Activated naive CD8-positive, alpha-beta T cell treated with anti-CD3 and anti-CD28 coated beads for 36 hours (primary cell): ENCODE measurements at places on chromosomes 13 and 19.

DNA sequence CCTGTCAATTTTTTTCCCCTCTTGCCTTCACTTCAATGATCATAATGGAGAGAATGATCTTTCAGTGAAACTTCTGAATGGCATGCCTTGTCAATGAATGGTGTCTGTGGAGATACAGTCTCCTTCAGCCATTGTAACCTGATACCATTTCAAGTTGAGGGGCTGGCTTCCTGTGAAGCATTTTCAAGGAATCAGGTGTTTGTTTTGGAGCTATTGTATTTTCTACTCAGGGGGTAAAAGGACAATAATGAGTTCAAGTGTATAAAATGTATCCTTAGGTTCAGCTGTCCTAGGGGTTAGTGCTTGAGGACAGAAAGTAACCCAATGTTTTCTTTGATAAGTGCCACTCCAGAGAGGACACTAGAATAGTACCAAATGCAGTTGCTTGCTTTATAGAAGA is 23.8 kb upstream of the CBY2 start:
- no peak for DNase-seq

GRCh38 chr19:13615890-13616289 is 109.6 kb upstream of the CACNA1A start:
- no peak for DNase-seq

- no peak for DNase-seq
These were observed 326.6 kb downstream of the DIAPH3 start for GRCh38 chr13:59837101-59837500.

DNA sequence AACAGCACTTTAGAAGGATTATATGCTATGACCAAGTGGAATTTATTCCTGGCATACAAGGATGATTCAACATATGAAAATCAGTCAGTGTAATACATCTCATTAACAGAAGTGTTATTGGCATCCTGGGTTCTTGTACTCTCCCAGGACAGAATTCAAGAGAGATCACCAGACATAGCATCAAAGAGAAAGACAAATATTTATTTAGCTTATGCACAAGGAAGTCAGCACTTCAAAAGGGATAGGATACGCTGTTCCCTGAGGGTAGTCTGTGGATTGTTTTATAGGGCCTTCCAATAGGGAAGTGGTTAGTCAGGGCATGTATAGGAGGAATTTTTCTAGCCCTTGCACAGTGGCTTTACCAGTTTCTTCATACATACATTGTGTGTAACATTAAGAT is 1238.0 kb downstream of the PCDH17 start:
- no peak for DNase-seq

DNA sequence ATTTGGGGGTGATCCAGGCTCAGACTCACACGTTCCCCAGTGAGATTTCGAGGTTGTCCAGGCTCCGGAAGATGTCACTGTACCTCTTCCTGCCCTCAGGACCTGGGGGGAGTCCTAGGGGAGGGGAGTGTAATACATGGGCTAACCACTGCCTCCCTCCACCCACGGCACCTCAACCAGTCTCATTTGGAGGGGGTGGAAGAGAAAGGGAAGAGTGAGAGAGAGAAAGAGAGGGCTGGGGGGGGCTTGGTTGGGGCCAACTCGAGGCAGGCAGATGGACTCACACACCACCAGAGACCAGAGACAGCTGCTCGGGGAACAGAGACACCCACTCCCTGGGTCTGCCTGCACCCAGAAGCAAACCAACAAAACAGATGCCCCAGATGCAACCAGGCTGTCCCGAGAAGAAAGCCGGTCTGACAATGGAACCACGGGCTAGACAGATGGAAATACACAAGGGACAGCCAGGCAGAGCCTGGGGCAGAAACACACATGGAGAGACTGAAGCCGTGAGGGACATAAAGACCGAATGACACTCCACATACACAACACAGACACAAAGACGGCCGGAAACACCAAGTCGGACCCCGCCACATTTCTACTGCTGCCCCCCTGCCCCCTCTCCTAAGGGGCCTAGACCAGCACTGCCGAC is 825 bp downstream of the GMIP start:
- DNase-seq = peak; percentile 60

DNA sequence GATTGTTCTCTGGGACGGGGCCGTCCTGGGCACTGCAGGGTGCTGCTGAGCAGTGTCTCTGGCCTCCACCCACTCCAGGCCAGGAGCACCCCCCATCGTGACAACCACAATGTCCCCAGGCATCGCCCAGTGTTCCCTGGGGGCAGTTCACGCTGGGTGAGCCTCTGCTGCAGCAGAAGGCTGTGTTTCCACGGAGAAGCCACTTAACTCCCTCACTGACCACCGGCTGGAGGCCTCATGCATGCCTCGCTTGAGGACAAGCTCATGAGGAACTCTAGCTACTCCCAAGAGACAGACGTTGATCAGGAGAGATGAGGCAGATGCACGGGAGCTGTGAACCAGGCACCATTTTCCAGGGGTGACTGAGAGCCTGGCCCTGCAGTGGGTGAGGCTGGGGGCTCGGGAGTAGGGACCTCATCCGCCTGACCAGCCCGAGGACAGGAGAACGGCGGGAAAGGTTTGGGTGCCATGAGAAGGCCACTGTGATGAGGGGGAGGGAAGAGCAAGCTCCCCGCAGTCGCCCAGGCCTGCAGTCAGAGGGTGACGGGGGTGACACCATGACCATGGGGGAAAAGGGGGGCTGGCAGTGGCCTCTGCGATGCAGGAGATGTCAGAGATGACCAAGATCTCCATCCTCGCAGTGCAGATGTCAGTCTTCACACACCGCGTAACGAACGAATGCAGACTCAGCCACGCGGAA is 5.1 kb downstream of the SLC39A3 start:
- no peak for DNase-seq

GRCh38 chr13:108657519-108657918 is 28.1 kb downstream of the MYO16 start:
- DNase-seq = no peak

GRCh38 chr19:33950091-33950750 is 153.6 kb downstream of the KCTD15 start:
- no peak for DNase-seq

DNA sequence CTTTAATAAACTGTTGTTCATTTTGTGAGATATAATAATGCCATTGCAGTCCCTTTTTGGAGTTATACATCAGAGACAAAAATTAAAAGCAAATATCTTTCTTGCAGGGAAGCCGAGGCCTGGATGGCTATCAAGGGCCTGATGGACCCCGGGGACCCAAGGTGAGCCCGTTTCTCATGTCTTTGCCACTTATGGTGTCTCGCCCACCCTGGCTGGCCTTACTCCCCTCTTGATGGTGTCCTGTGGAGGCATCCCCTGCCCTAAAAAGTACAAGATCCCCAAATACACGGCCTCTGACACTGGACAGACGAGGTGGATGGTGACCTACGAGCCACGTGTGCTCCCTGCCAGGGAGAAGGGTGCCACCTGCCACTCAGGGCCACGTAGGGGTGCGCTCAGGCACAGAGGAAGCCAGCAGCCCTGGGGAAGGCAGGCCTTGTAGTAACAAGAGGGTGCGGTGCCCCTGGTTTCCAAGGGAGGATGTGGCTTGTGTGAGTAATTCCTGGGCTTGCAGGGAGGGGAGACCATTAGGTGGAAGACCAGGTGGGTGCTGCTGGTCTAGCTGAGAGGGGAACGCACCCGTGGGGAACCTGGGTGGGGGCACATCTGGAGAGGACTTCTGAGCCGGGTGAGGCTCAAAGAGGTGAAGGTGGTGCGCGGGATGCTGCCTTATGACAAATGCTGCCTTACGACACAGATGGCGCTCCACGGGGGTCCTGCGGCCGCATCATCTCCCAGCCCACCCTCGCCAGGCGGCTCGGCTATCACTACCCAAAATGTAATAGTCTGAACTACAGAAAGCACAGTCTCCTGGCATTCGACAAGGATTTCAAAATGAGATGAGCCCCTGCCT is 115.6 kb downstream of the RAB20 start:
- no peak for DNase-seq

GRCh38 chr13:76385586-76385985 is 500.6 kb downstream of the KCTD12 start:
- no peak for DNase-seq

DNA sequence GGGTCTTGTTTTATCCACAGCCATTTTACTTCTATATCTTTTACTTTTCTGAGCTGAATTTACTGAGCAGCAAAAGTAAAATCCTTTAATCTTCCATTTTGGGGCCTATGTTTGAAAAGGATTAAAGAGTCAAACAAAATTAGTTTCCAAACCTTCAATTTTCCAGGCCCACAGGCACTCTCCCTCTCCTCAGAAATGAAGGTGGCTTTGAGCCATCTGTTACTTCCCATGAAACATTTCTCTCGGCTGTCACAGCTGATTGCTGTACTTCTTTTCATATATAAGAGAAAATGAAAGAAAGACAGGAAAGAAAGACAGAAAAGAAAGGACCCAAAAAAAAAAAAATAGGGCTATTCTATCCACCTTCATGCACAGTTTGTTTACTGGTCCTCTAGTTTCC is 194.9 kb downstream of the LACC1 start:
- no peak for DNase-seq

DNA sequence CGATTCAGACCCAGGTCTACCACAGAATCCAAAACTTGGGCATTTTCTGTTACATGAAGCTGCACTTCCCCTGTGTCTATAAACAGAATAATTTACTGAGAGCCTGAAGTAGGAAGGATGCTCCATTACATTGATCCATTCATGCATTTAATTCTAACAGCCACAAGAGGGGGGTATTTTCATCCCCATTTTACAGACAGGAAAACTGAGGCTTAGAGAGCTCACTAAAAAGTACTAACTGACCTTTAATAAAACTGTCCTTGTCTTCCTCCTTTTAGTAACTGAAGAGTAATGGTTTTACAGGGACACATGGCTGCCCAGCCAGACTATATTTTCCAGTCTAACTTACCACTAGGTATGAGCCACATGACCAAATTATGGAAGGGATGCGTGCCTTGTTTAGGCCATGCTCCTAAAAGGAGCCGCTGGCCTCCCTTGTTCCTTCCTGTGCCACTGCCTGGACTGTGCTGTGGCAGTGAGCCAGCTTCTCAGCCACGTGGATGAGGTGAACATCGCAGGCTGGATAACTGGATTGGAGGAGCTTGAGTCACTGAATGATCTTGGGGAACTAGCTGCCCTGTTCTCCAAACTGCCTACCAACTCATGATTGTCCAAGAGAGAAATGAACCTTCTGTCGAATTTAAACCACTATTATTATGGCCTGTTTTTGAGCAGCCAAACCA is 108.3 kb downstream of the DOCK9 start:
- DNase-seq = no peak

- DNase-seq = no peak
These were observed 5.6 kb downstream of the LIPE start for GRCh38 chr19:42421591-42422031.

GRCh38 chr13:59099182-59099974 is 1064.3 kb downstream of the DIAPH3 start:
- no peak for DNase-seq
